ENCODE measurements at places on chromosomes 1 and 21. TPM values are rescaled to one million over a fixed set of nuclear protein-coding genes. Genes with fewer than 3 reads are reported as not detected.

DNA sequence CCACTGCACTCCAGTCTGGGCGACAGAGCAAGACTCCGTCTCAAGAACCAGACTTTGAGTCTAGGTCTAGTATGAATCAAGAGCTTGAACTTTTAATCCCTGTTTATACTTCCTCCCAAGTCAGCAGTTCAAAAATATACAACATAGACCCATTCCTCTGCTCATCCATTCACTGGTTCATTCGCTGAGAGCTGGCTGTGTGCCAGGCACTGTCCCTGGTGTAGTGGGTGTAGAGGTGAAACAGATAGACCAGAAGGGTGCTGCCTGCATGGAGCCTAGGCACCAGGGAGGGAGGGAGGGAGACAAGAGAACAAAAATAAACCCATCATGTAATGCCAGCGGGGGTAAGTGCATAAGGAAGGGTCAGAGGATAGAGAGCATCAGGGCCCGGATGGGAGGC is 25.5 kb upstream of the SEC16B start:
- no peak for DNase-seq

DNA sequence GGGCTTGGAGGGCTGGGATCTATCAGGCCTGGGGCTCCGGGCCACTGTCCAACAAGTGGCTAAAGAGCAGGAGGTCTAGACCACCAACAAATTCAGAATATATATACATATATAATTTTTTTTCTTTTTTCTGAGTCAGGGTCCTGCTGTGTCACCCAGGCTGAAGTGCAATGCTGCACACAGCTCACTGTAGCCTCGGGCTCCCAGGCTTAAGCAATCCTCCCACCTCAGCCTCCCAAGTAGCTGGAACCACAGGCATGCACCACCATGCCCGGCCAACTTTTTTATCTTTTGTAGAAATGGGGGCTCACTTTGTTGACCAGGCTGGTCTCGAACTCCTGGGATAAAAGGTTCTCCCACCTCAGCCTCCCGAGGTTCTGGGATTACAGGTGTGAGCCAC is 6.8 kb upstream of the LAPTM5 start:
- no peak for DNase-seq

- no peak for DNase-seq
Measured at GRCh38 chr21:39051588-39051949, 131.7 kb downstream of the PSMG1 start.

DNA sequence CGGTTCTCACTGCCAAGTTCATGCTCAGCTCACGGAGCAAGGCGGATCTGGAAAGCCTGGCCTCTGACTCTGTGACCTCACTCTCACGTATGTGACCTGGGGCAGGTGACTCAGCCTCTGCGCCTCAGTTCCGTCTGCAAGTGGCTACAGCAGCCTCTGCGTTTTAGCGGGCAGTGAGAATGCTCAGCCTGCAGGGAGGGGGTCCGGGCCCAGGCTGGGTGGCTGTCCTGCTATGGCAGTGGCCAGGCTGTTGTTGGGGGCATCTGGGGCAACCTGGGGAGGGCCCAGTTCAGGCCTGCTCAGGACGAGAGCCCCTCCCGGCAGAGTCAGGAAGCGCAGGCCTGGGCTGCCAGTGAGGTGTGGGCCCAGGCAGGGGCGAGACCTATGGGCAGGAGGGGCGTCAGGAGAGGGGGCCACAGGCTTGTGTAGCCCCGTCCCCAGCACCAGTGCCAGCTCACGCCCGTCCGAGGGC is 27.9 kb downstream of the ARHGEF16 start:
- no peak for DNase-seq

DNA sequence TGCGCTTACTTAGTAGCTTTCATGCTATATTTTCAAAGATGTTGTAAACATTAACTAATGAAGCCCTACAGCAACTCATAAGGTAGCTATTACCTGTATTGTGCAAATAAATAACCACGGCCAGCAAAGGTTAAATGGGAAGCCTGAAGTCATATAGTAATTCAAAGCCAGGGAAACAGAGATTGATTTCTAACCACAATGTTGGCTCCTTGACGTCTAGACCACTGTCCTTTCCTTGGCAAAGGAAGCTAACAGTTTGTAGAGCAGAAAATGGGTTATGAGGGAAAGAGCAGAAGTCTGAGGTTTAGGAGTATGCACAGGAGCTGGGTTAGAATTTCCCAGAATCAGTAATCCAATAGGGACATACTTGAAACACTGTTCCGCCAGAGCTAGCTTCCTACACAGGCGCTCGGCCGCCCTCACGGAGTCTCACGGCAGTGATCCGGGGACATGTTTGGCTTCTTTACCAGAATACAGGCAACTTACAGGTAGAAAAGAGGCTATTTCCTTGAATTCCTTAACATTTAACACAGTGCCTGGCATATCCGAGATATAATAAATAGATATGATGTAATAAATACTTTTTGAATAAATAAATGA is 298.8 kb upstream of the LYPLAL1 start:
- DNase-seq: no peak

- DNase-seq: no peak
Measured at GRCh38 chr21:44466996-44467858, 11.9 kb downstream of the LRRC3 start.

DNA sequence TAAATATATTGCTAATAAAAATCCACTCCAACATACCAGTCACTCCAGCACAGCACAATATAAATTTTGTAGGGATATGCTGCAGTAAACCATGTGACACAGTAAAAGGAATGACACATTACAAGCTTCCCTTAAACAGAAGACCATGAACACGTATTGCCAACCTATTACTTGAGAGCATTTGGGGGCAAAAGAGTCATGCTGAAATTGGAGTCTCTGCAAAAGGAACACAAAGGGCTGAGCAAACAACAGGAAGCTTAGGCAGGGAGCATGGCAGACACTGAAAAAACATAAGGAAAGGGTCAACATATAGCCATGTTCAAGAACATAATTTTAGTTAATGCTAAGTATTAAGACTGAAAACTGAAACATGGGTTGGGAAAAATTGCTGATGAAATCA is 214.5 kb downstream of the SMYD3 start:
- DNase-seq: no peak

- DNase-seq: no peak
Measured at GRCh38 chr1:14247666-14248065, 350.8 kb upstream of the KAZN start.

The OR14C36 gene
- not detected for total RNA-seq

The HES4 gene
- 0.23 TPM for total RNA-seq

The CD55 gene
- 86.2 TPM for total RNA-seq

The MAB21L3 gene
- not detected for total RNA-seq

All from activated CD4-positive, alpha-beta memory T cell treated with anti-CD3 and anti-CD28 coated beads, Interleukin-2, amount 10 ng/mL, durations not matched to agents 7 days and 5 days (primary cell).